ENCODE measurements at places on chromosomes 7 and 10. TPM values are rescaled to one million over a fixed set of nuclear protein-coding genes. Genes with fewer than 3 reads are reported as not detected.

Gene TMEM196
- under 0.01 TPM for total RNA-seq

Gene PNLIP
- total RNA-seq: 1.4 TPM

Gene TRIL
- 21.8 TPM for total RNA-seq

Gene PLAC9
- total RNA-seq: 40.2 TPM

Gene CEP55
- 7.8 TPM for total RNA-seq

Gene H2AZ2
- total RNA-seq: 143 TPM

Gene MKX
- 4.0 TPM for total RNA-seq

Gene DRGX
- 0.20 TPM for total RNA-seq

Gene TRPV5
- total RNA-seq: 0.10 TPM

Gene MRC1
- 35.5 TPM for total RNA-seq

Gene FEZF1
- total RNA-seq: not detected

Gene RBP3
- not detected for total RNA-seq

Gene ABCC2
- 2.1 TPM for total RNA-seq

Gene CRYGN
- not detected for total RNA-seq

Gene SSC4D
- total RNA-seq: 0.89 TPM

Gene JMJD1C
- 186 TPM for total RNA-seq

Gene CPN1
- total RNA-seq: not detected

Gene PRPS1L1
- not detected for total RNA-seq

Gene GJD4
- total RNA-seq: not detected

Gene TEX36
- not detected for total RNA-seq

Gene OR9A2
- total RNA-seq: 0.20 TPM

Gene NEUROD6
- total RNA-seq: 0.30 TPM

Gene SLC25A13
- 15.7 TPM for total RNA-seq

Gene CYP2C19
- 0.69 TPM for total RNA-seq

Gene ASZ1
- not detected for total RNA-seq

Gene PVRIG
- not detected for total RNA-seq

Gene GPRIN2
- total RNA-seq: 2.8 TPM

Gene SPDYE2
- total RNA-seq: not detected

Gene OGDHL
- total RNA-seq: 0.89 TPM

Gene SERPINE1
- total RNA-seq: 18.1 TPM

Gene PAX2
- total RNA-seq: not detected

Gene CLDN12
- total RNA-seq: 22.7 TPM

Gene C10orf53
- total RNA-seq: not detected

Gene GRID1
- total RNA-seq: 2.7 TPM

Gene TET1
- total RNA-seq: 23.6 TPM

Gene SUN3
- not detected for total RNA-seq

Gene SYCE1
- total RNA-seq: not detected

Gene MOGAT3
- not detected for total RNA-seq

Gene SLC39A12
- total RNA-seq: 0.10 TPM

Gene LIPF
- total RNA-seq: 0.10 TPM

Gene TSPAN33
- 6.2 TPM for total RNA-seq

Gene FGL2
- 29.5 TPM for total RNA-seq

Gene MYL10
- 3.2 TPM for total RNA-seq
